Peyer's patch (tissue), 4 donors: ENCODE measurements at places on chromosomes 6 and 20. TPM values are rescaled to one million over a fixed set of nuclear protein-coding genes. Genes with fewer than 3 reads are reported as not detected.
A peak's percentile ranks its signal among the peaks of the same experiment; 100 is the strongest.

BAG2 gene
- 3.3 TPM for total RNA-seq

DNA sequence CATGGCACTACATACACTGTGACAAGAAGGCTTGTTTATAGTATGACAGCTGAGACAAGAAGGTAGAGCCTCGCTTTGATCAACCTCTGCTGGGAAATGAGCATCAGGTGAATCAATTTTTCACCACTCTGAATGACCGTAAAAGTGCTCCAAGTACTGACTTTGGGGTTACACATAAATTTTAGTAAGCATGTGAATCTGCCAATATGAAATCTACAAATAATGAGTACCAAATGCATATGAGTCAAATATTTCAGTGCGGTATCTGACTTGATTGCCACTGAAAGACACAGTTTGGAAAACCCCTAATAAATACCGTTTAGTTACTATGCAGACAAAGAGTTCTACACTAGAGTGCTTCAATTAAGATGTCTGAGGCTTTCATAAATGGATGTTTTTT lies 77.8 kb downstream of the ATG5 start:
- DNase-seq = no peak

CLDN20 gene
- total RNA-seq = not detected

- no peak for DNase-seq
These were observed 59.4 kb upstream of the PRELID3B start for GRCh38 chr20:59101961-59102360.

DNA sequence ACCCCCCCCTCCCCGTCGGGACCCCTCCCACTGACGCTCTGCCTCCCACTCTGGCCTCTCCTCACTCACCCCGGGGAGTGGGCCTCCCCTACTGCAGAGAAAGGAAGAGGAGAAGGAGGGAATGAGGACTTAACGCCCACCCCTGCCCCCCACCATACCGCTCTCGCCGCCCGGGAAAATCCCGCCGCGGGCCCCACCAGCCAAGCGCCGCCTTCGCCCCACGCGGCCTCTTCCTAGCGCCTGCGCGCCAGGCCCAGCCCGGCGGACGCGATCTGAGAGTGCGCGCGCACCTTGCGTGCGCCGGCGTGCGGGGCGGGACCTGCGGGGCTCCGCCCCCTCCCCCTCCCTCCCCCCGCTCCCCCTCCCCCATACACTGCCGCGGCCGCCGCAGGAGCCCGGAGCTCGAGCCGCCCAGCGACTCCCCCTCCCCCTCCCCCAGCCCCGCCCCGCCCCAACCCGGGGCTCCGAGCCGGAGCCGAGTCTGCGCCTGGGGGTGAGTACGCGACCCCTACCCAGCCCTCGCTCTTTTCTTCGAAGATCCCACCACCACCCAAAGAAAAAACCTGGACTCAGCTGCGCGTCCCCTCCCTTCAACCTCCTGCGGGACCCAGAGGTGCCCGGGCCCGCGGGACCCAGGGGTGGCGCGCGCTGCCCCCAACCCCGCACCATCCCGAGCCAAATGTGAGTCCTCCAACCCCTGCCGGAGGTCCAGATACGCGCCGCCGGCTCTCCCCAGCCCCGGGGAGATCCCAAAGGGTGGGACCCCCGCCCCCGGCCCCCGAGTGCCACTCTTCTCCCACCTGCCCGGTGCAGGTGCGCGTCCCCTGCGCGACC lies at the start of the genes MRPL14 and TMEM63B:
Gene MRPL14 (minus strand): TSS at position 267 of the 834 bp plus-strand sequence. CDS start 10,841 bp downstream, outside the sequence.
Gene TMEM63B (plus strand): TSS at position 369 of the 834 bp plus-strand sequence. CDS start 7,031 bp downstream, outside the sequence.
- peak; percentile 94 for DNase-seq

DNA sequence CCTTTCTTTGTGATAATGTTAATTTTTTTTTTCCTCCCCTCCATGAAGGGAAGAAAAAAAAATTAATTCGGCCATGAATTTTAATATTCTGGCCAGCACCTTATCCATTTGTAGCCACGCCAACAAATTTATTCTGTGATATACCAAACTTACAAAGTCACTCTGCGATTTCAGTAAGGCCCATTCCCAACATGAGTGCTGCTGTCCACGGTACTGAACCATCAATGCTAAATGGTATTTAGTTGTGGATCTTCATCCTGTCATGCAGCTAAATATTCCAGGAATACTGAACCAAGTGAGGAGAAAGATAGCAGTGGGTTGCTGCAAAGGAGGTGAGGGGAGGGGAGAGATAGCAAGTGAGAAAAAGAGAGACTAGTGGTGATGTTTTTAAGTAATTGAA lies 19.5 kb upstream of the RSPH4A start:
- DNase-seq = no peak

TP53TG5 gene
- total RNA-seq = not detected

- no peak for DNase-seq
These were observed 1.1 kb downstream of the EIF2S2 start for GRCh38 chr20:34110745-34111641.
